ENCODE measurements at places on chromosomes 1 and 21.
A peak's percentile ranks its signal among the peaks of the same experiment; 100 is the strongest.

DNA sequence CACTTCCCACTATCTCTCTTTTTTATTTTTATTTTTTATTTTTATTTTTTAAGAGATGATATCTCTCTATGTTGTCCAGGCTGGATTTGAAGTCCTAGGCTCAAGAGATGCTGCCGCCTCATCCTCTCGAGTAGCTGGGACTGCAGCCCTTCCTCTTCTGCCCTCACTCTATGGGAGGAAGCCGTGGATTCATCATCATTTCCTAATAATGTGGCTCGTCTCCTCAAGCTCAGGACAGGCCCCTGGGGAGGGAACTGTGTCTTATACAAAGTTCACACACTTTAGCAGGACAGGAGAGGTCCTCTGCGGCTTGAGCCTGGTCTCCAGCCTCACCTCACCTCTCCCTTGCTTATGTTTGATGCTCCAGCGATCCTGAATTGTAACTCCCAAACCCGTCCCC, 16.5 kb upstream of the IFFO2 start:
- no peak for DNase-seq

DNA sequence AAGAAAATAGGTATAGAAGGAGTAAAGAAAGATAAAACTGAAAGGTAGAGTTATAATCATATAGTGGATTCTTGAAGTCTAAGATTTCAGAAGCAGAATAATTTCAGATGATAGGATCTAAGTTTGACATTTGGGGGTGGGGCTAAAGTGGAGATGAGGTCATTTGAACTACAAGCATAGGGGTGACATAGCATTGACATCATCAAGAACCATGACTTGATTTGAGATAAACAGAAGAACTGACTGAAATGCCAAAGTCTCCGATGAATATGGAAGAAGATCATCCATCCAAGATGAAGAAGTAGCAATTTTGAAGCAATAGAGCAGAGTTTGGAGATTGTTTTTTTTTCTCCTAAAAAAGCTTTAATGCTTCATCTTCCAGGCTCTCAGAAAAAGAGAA, 122.3 kb downstream of the MACF1 start:
- DNase-seq = no peak

- no peak for DNase-seq
Measured at GRCh38 chr21:32329776-32330175, 31.1 kb downstream of the MRAP start.

DNA sequence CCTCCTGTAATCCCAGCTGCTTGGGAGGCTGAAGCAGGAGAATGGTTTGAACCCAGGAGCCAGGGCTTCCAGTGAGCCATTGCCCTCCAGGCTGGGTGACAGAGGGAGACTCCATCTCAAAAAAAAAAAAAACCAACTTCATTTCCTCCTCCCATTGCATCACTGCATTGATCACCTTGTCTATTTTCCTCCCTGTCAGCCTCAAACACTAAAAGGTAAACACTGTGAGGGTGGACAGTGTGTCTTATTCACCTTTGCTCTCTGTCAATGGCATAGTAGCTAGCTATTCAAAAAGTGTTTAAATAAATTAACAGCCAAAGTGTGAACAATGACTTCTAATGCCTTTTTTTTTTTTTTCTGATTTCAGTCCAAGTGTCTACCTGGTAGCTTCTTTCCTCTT, 13.4 kb upstream of the DESI2 start:
- DNase-seq = no peak

GRCh38 chr1:40532844-40533424, 1.5 kb downstream of the ZNF684 start:
- DNase-seq = no peak

DNA sequence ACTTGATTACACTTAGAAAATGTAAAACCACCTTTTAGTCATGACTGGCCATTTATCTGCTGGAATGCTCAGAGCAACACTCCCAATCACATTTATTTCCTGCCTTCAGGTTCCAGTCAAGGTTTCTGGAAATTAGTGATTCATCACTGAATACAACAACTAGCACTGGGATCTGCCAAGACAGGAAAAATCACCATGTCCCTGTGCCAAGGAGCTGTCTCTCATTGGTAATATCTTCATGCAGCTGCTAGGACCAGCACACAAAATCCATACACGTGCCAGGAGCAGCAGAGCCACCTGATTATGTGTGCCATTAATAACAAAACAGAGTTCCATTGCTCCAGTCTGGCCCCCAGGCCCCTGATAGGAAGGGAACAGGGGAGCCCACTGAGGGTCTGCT, 194.6 kb downstream of the TNR start:
- DNase-seq = no peak

DNA sequence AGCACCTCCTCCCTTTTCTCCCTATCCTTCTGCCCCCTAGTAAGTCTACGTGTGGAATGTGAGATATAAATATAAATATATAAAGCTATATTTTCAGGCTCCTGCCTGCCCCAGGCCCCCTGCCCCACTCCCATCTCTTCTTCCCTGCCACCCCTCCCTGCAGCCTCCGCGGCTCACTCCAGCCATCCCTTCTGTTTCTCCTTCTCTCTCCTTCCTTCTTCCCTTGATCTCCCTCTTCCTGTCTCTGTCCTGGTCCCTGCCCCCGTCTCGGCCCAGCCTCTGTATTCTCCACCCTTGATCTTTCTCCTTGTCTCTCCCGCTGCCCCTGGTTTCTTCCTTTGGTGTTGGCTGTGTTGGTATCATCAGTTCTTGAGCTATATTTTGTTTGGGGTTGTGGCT, 23.2 kb downstream of the DMBX1 start:
- DNase-seq = no peak

- DNase-seq = no peak
Measured at GRCh38 chr21:27291006-27291405, 324.1 kb upstream of the ADAMTS5 start.

DNA sequence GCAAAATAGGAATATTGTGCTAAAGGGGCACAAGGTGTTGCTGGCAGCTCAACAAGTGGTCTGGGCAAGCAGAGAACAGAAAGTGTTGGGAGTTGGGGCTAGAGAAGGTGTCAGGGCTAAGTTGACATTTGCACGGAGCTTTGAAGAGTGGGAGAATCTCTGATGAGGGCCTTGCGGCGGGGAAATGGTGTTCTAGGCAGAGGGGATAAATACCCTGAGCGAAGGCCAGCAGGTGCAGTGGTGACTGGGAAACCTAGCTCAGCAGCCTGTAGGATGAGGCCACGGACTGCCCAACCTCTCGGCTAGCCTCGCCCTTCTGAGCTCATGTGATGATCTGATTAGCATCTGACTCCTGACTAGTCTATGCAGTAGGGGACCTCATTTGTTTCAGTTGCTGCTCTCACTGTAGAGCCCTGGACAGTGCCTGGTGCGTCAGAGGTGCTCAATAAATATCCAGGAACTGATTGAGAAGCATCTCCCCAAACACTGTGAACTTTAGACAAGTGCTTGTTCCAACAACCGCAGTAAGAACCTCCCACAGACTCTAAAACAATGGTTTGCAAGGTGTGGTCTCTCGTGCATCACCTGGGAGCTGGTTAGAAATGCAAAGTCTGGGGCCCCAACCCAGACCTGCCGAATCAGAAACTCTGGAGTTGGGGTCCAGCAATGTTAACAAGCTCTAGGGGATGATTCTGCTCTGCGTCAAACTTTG, 1.0 kb upstream of the FOXO6 start:
- peak; percentile 50 for DNase-seq

DNA sequence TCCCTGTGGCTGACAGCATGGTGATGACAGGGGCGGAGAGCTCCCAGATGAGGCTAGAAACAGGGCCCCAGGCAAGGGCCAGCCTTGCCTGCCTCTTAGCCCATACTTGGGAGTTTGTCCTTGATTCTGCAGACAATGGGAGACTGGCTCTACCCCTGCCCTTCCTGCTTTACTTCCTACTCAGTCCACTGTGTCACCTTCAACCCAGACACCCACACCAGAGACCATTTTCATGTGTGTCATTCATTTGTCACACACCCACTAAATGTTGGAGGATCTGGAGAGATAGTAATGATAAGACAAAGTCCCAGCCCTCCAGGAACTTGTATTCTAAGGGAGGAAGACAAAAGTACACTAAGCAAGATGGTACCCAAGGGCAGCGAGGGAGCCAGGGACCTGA, 43.7 kb downstream of the SYT6 start:
- no peak for DNase-seq

DNA sequence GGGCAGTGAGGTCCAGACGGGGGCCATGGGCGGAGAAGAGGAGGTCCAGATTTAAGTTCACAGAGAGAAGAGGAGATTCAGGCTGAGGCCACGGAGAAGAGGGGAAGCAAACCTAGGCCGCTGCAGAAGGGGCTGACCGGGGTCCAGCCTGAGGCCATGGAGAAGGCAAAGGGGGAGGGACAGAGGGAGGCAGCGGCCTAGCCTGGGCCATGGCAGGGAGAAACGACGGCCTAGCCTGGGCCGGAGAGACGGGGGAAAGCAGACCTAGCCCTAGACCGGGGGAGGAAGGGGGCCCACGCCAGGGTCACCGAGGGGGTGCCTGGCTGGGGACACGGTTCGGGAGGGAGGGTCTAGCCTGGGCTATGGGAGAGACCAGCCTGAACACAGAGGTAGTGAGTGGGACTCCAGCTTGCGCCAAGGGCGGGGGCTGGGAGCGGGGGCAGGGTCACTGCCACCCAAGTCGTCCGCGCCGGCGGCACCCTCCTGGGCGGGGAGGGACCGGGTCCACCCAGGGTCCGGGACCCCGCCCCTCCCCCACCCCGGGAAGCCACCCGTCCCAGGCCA, 459 bp downstream of the CAPZB start:
- DNase-seq = no peak

DNA sequence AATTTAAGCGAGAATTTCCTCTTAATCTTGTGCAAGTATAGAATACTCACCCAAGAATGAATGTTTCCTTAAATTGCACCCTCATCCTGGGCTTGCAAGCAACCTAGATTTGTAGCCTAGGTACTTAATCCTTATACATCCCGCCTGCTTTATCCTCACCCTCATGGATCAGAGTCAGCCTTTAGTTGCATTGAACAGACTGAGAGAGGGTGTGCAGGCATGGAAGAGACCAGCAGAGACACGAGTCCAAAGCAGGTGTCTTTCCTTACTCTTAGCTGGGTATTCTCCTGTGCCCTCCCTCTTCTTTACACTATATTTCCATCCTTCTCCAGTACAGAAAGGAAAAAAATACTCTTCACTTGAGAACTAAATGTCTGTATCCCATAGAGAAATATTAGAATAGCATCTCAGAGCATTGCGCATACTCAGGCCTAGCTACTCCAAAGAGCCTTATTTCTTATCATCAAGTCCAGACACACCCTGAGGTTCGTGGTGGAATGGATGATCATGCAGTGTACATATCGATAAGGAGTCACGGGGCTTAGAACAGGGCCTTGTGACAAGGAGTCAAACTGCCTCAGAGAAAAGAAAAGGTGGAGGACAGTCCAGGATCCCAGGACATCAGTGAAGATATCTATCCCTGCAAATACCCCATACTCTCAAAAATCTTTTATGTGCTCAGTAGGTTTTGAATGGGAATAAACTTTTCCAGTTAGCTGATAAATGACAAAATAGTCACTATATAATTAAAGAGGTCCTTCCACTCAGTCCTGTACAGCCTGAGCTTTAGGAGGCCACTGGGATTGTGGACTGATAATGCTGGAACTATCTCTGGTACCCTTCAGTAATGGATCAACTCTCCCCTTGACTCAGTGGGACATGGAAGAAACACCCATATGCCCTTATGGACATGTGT, 297.9 kb downstream of the GRIK1 start:
- no peak for DNase-seq

DNA sequence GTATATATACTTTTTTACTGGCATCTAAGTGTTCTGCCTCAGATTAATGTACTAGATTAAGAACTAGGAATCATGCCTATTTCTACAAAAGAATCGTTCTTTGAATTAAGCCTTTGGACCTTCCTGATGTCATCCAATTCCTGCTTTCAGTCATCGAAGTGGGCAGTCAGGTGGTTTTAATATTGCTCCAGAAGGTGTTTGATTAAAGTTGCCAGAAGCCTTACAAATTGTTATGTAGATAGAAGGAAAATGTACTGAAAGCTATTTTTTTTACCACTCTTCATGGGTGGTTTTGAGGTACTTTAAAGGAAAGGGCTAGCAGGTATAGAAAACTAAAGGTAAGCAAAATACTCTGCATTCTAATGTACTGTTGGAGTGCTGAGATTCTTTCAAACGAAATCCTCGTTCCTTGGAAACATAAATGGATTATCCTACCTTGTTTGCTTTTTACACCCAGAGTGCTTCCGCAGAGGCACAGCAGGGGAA, 716 bp downstream of the CTBS start:
- DNase-seq = no peak

- DNase-seq = no peak
Measured at GRCh38 chr1:75519651-75520427, 91.1 kb downstream of the SLC44A5 start.

Measured in activated CD8-positive, alpha-beta memory T cell treated with anti-CD3 and anti-CD28 coated beads, Interleukin-2, amount 50 U/mL, for 48 hours (primary cell).